ENCODE measurements at places on chromosomes 12 and 14.

DNA sequence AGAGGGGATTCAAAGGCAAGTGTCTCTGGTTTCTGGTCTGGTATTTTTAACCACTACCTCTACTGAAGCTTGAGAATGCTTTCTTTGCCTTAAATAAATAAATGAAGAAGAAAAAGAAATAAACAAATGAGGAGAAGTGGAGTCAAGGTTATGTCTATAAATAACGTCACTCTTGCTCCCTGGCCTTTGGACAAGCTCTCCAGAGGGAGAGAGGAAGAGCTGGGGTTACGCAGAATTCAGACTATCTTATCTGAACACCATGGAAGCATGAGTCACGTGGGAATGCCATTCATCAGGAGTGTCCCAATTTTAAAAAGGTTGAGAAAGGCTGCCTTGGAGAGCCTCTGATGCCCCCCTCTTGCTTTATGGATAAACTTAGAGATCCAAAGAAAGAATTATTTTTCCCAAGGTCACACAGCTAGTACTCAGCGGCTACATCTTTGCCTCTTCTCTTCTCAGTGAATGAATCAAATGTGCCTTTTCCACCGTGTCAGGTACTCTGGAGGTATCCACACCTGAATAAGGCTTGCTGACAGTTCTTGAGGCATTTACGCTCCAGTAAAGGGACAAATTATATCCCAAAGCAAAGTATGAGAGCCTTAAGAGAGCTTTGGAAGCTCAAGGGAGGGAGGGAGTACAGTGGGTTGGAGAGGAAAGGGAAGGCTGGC, 12.9 kb upstream of the MSI1 start:
- no peak for DNase-seq

- DNase-seq, result no peak
Observed at GRCh38 chr12:53214687-53215455, 7.8 kb upstream of the ITGB7 start.

DNA sequence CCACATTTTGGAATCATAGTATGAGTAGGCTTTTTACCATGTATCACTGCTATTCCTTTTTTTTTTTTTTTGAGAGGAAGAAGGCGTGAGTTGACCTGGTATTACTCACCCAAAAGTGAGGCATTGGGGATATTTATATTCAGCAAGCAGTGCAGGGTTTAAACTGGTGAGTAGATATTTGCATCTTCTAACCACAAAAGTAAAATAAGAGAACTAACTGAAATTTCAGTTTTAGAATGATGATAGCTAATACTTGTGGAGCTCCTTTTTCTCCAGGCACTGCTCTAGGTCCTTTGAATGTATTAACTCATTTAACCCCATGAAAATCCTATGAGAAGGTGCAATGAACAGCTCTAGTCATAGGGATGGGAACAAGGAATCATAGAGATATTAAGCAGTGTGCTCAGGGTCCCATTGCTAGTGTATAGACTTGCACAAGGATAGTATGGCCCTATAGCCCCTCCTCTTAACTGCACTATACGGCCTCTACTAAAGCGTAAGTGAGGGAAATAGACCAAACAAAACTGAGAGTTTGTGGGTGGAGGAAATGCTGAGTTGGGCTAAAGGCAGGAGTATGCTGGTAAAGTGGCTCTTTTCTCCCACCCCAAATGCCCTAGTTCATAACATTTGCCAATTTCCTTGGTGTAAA, 104.3 kb upstream of the MAX start:
- DNase-seq, result no peak

DNA sequence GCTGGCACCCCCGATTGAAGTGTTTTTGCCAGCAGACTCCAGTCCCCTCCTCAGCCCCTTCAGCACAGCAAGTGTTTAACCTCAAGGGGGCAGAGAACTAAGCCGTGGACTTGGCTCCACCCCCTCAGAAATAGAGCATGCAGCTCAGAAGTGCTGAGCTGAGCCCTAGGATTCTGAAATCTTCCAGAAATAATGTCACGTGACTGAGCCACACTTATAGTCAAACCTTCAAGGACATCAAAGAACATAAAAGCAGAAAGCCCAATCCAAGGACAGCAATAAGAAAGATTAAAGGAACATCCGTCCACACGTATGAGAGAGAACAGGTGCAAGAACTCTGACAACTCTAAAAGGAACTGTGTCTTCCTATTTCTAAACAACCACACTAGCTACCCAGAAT, 317.7 kb upstream of the LRFN5 start:
- DNase-seq, result no peak

DNA sequence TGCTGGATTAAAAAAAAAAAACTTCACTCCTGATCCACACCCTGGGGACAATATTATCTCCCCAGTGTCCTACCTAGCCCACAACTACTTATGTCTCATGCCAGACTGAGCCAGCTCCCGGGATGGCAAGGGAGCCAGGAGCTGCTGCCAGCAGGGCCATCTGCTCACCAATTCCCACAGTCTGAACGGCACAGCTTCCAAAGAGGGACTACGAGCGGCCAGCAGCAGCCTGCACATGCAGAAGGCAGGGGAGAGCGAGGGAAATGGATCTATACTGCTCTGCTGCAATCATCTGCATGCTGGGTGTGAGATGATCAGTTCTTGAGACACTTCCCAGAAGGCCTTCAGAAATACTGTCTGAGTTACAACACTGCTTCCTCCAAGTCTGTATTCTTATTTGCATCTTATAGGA, 11.1 kb downstream of the SSH1 start:
- DNase-seq, result no peak

- DNase-seq, result no peak
Observed at GRCh38 chr14:57389646-57390036, 745 bp upstream of the NAA30 start.

DNA sequence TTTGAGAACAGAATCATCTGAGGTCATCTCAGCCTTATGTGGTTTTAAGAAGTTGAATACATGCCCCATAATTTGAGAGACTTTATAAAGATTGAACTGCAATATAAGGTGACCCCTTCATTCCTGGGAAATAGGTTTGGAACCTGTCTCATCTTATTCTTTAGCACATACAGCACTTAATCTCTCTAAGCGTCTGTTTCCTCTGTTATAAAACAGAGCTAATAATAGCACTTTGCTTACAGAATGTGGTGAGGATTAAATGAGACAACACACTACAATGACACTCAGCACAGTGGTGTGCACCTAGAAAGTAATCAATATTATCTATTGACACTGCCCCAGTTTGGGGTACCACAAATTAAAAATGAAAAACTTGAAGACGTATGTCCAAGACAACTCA, 102.1 kb downstream of the DUSP6 start:
- DNase-seq, result no peak

DNA sequence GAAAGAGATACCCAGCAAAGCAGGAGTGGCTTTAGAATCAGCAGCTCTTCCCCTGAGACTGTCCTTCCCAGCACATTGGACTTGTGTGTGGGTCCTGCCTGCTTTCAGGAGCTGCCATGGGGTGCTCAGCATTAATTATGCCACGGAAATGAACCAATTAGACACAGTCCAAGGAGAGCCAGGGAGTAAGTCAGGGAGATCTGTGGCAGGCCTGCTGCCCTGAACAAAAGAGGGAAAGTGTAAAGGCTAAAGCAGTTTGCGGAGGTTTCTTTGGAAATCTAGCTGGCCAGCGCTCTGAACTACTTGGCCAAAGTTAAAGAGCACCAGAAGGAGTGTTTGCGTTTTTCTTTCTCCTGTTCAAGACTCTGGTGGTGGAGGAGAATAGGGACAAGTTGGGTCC, 65.7 kb upstream of the SRSF5 start:
- DNase-seq, result no peak

- no peak for DNase-seq
Observed at GRCh38 chr14:90406384-90406798, 9.6 kb downstream of the CALM1 start.

DNA sequence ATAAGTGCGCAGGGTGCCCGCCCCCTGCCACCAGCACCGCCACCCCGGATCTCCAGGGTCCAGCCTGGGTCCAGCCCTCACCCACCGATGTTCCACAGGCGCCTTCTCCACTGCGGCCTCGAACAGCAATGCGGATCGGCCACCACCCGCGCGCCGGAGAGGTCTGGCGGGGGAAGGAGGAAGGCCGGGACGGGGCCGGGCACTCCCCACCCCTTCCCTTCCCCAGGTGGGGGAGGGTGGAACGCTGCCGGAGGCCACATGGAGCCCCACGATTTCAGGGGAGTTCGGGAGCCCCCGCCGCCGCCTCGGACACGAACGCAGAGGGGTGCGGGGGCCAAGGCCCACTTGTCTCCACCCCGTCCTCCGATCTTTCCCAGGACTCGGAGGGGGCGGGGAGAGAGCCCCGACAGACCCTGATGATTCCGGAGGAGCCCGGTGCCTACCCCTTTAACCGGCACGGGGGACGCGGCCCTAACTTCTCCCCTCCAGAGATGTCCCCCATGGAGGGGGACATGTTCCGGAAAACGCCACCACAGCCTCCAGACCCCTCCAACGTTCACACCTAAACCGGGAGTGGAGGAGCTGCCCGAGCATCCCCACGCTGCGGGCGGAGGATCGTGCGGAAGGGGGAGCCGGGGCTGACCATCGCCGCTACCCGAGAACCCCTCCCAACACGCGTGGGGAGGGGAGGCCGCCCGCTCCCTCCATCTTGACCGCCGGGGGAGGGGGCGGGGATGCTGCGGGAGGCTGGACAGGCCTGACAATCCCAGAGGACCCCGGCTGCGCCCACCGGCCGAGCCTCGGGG, 1.1 kb downstream of the ATXN2 start:
- peak; percentile 16 for DNase-seq

DNA sequence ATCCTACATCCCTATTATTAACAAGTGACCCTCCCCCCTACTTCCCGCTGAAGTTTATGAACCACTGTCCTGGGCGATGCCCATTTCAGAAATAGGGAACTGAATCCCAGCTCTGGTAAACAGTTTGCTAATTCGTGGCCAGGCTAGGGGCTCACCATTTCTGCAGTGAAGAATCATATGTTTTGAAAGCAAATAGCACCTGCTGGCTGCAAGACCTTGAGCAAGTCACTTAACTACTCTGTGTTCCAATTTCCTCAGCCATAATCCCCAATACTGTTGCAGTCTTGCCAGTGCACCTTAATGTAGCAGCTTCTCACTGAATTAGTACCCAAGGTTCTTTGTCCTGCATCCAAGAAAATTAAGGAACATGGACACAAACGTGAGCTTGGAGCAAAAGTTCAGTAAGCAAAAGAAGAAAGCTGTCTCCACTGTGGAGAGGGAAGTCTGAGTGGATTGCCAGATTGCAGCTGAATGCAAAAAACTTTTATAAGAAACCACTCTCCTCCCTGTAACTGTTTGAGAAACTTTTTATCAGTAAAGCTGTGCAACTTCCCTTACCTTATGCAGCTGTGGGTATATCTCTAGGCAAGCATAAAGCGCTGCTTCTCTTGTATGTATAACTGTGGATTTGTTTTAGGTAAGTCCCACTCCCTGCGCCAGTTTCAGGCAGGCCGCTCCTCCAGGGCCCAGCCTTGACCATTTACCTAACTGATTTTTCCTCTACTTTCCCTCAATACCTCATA, 824 bp downstream of the OAS1 start:
- DNase-seq, result no peak

DNA sequence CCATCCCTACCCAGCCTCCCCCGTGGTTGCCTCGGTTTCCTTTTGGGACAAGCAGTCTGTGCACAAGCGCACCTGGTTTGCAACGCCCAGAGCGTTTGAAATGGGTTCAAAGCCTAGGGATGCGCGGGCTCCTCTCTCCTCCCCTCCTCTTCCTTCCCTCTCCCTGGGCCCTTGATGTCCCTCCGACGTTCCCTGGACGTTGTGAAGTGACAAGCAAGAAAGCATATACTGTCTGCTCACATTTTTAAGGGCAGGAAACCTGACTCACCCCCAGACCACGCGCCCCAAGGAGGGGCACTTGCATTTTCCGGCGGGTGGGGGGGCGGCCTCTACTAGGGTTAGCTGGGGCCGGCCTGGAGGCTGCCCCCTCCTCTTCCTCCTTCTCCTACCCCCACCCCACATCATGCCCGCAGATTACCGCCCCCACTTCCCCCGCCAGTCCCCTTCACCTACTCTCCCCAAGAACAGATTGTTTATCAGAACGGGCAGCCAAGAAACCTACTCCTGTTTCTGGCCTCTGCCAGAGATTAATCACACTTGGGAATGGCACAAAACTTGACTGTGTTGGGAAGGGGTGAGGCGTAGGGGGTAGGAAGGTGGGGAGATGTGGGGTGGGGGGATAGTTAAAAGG, 9.5 kb upstream of the IRF2BPL start:
- no peak for DNase-seq

GRCh38 chr12:111112311-111113098, 192.1 kb upstream of the MYL2 start:
- no peak for DNase-seq

DNA sequence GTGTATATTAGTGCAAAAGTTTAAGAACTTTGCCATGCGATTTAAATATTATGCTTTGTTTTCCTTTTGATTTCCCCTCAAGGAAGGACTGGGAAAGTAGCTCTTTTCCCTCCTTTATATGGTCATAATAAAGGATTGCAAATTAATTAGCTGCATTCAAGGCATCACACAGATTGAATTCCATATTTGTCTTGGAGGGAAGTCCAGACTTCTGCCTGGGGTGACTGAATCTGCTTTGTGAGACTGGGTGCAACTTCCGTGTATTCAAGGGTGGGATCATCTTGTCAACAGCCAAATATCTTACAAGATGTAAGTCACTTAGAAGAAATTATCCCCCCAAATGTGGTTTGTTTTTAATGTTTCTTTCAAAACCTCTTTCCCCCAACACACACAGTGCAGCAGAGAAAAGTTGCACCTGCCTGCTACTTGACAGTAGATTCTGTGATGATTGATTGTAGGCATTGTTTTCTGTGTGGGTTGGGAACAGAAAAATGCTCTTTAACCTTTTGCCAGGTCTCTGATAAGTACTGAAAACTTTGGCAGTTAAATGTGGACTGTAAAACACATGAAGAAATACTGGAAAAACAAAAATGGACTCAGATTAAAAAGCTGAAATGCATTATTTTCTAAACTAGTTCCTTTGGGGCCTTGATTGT, 28.4 kb downstream of the STK38L start:
- no peak for DNase-seq

GRCh38 chr14:63638493-63638892, 3.2 kb downstream of the WDR89 start:
- DNase-seq, result no peak

Data from stimulated activated CD4-positive, alpha-beta T cell treated with anti-CD3 and anti-CD28 coated beads, Interleukin-2, amount 100 ng/mL, for 48 hours (primary cell).